ENCODE measurements at places on chromosomes 1 and 21.

- DNase-seq, result no peak
These were observed 34.0 kb upstream of the SLC45A3 start for GRCh38 chr1:205714190-205714905.

DNA sequence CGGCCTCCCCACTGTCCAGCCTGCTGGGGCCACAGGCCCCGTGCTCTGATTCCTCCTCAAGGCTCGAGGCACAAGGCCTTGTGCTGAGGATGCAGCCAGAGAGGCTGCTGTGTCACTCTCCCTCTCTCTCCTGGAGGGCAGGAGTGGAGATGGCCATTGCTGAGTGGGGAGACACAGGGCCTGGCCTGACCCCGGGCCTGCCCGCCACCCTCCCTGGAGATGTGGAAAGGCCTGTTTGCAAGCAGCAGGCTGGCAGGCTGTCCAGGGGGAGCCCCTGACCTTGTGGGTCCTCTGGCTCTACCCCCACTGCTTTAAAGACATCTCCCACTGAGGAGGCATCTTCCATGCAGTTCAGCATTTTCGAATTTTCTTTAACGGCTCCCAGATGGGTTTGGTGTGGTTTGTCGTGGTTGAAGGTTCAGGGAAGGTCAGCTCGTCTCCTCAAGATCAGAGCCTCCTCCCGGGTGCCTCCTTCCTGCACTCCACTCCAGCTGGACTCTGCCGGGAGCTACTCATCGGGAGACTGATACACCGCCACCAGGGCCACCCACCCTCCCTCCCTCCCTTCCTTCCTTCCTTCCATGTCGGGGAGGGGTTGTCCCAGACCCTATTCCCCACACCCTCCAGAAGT is 69.1 kb downstream of the SPSB1 start:
- DNase-seq, result no peak

DNA sequence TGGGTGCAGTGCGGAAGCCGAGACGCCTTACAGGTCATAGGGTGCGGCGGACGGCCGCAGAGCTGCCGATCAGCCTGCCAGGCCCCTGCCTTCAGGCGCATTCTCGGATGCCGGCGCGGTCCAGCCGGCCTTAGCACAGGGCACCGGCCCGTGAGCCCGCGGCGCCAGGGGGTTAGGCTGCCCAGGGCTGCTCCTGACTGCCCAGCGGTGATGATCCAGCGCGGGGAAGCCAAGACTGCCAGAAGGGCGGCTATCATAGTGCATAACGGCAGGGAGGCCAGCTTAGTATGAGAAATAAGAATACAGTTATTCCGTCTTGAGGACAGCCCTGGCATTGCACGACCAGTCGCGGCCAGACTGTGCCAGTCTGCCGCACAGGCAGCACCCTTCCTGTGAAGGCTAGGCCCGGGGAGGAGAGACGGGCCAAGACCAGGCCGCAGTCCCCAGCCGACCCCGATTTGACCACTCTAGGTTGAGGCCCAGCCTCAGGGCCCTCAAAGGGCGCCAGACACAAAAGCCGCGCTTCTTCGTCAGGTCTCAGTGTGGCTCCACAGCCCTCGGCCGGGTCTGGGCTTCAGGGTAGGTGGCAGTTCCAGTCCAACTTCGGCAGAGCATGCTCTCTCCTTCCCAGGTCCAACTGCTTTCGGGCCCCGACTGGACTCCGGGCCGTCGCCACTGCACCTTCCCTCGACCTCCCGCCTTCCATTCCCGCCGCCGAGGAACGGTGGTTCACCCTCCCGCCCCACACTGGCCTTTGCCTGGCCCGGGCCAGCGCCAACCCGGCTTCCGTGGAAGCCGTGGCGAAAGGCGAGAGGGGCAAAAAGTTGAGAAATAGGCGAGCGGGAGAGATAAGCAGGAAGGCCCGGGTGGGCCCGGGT is 829 bp downstream of the ALX3 start:
- DNase-seq, result no peak

- DNase-seq, result no peak
These were observed 31.4 kb downstream of the GNG12 start for GRCh38 chr1:67801903-67802302.

DNA sequence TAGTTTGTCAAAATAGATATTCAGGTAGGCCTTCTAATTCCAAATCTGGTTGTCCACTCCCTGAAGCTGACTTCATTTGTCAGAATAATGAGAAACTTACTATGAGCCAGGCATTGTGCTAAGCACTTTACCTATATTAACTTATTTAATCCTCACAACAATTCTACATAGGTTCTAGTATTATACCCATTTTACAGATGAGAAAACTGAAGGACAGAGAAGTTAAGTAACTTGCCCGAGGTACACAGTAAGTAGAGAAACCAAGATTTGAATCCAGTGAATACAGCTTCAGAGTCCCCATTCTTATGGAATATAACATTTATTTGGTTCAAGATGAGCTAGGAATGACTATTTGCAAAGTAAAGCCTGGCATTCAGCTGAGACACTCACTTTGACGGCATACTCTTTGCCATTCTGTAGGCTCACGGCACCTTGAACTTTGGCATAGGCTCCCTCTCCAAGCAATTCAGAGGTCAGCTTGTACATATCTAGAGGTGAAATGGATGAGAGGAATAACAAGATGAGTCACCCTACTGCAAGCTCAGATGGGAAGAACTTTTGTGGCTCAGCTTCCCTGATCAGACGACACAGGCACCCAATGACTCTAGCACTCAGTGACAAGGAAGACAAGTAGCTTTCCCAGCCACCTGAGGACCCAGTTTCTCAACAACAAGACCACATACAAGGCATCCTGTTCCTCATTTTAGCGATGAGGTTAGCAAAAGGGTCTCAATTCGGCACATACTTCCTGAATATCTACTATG is 23.7 kb downstream of the MKNK1 start:
- no peak for DNase-seq

- DNase-seq, result no peak
These were observed 30.0 kb downstream of the WLS start for GRCh38 chr1:68202239-68202832.

GRCh38 chr1:53454019-53454418 is 5.2 kb upstream of the DMRTB1 start:
- no peak for DNase-seq

GRCh38 chr1:154960446-154961136 is 991 bp downstream of the PYGO2 start:
- DNase-seq, result no peak

DNA sequence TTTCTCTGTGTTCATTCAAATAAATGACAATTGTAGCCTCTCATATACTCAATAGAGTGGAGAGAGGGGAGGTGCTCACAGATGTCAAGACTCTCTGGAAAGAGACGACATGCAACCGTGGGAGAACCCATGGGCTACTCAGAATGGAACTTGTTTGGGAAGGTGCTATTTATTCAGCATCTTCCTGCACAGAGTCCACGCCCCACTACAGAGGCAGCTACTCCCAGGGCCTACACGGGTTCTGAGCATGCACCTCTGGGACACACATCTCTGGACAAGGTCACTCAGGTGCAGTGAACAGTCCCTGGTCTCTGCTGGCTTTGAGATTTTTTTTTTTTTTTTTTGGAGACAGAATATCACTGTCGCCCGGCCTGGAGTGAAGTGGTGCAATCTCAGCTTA is 64.1 kb downstream of the NID1 start:
- no peak for DNase-seq

DNA sequence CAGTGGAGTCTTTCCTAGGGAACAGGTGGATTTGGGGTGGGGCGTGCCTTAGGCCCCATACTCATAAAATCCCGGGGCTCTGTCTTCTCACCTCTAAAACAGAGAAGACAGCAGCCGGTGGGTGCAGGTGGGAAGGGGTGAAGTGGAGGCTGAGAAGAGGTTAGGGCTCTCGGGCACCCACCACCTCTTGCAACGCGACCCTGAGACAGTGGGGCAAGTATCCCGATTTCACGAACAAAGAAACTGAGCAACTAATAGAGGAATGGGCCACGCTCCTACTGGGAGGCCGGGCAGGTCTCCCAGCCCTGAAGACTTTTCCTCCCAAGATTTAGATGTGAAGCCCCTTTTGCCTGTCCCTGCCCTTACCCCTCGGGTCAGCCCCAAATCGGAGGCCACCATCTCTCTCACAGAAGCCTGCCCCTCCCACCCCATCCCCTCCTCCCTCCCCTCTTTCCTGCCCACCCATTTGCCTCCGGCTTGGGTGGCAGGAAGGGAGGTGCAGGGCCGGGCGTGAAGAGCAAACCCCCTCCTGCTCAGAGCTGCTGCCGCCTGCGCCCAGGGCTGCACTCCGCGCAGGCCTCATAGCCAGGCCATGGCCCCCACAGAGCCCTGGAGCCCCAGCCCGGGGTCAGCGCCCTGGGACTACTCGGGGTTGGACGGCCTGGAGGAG is at the start of gene GPR25:
Gene GPR25 (plus strand): TSS at position 536 of the 670 bp plus-strand sequence. CDS start 57 bp downstream, at position 593.
- DNase-seq, result no peak

GRCh38 chr1:39528082-39528481 is 36.6 kb downstream of the BMP8A start:
- DNase-seq, result no peak

DNA sequence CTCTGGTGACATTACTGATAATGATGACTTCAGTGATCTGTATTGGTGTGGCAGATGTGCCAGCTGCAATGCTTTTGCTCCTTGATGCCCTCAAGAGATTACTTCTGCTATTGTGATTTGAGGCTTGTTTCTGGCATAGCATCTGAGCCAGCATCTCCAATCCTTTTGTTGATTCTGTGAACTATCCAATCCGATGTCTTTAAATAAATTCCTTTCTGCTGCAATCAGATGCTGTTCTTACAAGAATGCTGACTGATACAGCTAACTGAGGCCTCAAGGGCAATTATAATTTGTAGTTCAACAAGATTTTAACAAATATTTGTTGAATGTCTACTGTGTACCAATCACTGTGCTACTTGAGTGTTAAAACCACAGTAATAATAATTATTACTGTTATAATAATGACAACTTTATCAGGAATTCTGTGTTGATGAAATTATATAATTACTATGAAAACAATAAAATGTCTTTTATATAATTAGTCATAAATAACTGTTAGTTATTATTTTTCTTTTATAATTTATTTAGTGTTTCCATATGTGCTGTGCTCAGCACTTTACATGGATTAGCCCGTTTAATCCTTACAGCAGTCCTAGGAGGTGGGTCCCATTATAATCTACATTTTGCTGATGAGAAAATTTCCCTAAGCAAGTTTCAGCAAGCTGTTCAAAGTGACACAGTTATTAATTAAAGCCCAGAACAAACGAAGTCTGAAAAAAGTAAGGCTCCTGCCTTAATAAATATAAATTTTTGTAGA is 308.2 kb downstream of the BRINP3 start:
- DNase-seq, result no peak

GRCh38 chr1:20719871-20720620 is 2.2 kb upstream of the KIF17 start:
- no peak for DNase-seq

DNA sequence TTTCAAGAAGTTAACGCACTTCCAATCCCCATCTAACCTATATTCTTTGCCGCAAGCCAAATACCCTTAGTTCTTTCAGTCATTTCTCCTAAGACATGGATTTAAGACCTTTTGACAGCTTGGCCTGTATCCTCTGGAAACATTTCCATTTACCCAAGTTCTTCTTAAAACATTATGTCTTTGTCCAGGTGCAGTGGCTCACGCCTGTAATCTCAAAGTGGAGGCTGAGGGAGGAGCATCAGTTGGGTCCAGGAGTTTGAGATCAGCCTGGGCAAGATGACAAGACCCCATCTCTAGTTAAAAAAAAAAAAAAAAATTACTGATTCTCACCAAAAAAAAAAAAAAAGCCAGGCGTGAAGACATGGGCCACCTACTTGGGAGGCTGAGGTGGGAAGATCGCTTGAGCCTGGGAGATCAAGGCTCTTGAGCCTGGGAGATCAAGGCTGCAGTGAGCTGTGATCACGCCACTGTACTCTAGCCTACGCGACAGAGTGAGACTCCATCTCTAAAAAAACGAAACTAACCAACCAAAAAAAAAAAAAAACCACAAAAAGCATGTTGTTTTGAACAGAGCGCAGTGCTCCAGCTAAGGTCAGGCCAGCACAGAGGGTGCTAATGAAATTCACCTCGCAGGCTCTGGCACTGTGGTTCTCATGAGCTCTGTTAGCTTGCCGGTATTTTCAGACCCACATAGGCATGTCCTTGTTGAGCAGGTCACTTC is 36.0 kb downstream of the NUAK2 start:
- DNase-seq, result peak; percentile 54

DNA sequence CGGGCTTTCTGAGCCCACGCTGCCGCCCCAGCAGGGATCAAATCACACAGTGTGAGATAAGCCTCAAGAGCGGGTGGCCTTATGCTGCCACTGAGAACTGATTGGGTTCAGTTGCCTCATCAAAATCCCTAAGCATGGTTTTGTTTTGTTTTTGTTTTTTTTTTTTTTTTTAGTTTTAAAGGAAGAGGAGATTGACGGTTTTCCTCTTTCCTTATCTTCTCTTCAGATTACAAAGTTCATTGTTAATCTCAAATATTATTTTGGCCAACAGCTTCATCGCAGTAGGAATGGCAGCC is 651 bp downstream of the COA6 start:
- no peak for DNase-seq

DNA sequence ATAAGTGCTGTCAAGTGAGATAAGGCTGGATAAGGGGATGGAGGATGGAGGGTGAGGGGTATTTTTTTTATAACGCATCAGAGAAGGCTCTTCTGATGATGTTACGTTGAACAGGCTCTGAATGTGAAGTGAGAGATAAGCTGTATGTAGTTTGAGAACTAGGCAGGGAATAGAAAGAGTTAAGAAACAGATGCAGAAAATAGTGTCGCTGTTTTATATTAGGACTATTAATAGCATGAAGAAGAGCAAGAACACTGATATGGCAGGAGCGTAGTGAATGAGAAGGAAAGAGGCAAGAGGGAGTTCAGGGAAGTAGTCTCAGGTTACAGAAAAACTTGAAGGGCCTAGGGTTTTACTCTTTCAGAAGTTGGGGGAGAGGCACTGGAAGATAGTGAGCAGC is 59.8 kb downstream of the GPR88 start:
- DNase-seq, result no peak
